ENCODE measurements at places on chromosomes 1 and 21. TPM values are rescaled to one million over a fixed set of nuclear protein-coding genes. Genes with fewer than 3 reads are reported as not detected.

The MMP23B gene
- 9.8 TPM for total RNA-seq

The DFFA gene
- total RNA-seq, result 31.6 TPM

The TPTE gene
- not detected for total RNA-seq

The FAM89A gene
- total RNA-seq, result 11.2 TPM

The CYP4A22 gene
- total RNA-seq, result not detected

The GSTM5 gene
- 8.5 TPM for total RNA-seq

The OLIG2 gene
- total RNA-seq, result not detected

The IQGAP3 gene
- total RNA-seq, result 2.5 TPM

The TMEM125 gene
- not detected for total RNA-seq

The CALML6 gene
- total RNA-seq, result 0.28 TPM

The VSIG8 gene
- not detected for total RNA-seq

The DTL gene
- total RNA-seq, result 1.4 TPM

The S100A1 gene
- total RNA-seq, result not detected

The FAAH gene
- 1.8 TPM for total RNA-seq

The NOTCH2 gene
- 136 TPM for total RNA-seq

The UBE2U gene
- not detected for total RNA-seq

The PRMT2 gene
- total RNA-seq, result 157 TPM

The DNAJC6 gene
- 0.14 TPM for total RNA-seq

The PADI3 gene
- total RNA-seq, result not detected

The ISG20L2 gene
- 7.5 TPM for total RNA-seq

The MSH4 gene
- total RNA-seq, result 0.46 TPM

The CFAP298 gene
- 18.5 TPM for total RNA-seq

The SLC25A34 gene
- total RNA-seq, result 0.37 TPM

The LINGO4 gene
- not detected for total RNA-seq

The ATP8B2 gene
- 188 TPM for total RNA-seq

The PROK1 gene
- 0.14 TPM for total RNA-seq

The FCER1G gene
- total RNA-seq, result not detected

The RNF19B gene
- total RNA-seq, result 8.7 TPM

The PAX7 gene
- not detected for total RNA-seq

The NR5A2 gene
- total RNA-seq, result not detected

The S100A2 gene
- 2.6 TPM for total RNA-seq

The RPTN gene
- total RNA-seq, result not detected

The CLCNKB gene
- total RNA-seq, result 0.14 TPM

The E2F2 gene
- total RNA-seq, result 0.14 TPM

The NBPF6 gene
- total RNA-seq, result not detected

The SPATA21 gene
- total RNA-seq, result not detected

The SPRR4 gene
- total RNA-seq, result not detected

The OR2M3 gene
- not detected for total RNA-seq

The DYRK3 gene
- total RNA-seq, result 28.9 TPM

The SEC16B gene
- 1.7 TPM for total RNA-seq
